ENCODE measurements at places on chromosomes 6 and 20.

DNA sequence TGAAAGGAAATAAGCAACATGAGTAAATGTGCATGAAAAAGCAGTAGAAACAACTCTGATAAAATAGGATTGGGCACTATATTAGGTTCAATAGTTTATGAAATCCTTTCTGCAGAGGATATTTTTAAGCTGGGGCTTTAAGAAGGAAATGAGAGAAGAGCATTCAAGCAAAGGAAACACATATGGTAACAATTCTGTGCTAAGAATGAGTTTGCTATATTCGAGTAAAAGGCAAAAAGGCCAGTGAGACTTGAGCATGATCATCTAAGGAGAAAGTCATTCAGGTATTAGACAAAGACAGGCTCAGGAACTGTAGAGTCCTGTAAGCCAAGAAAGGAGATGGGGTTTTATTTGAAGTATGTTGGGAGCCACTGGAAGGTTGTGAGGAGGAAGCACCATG, 387.1 kb upstream of the FLRT3 start:
- no peak for DNase-seq

- DNase-seq, result no peak
Observed at GRCh38 chr6:70874181-70874913, 82.5 kb downstream of the B3GAT2 start.

- no peak for DNase-seq
Observed at GRCh38 chr20:51037532-51038115, 14.7 kb upstream of the KCNG1 start.

DNA sequence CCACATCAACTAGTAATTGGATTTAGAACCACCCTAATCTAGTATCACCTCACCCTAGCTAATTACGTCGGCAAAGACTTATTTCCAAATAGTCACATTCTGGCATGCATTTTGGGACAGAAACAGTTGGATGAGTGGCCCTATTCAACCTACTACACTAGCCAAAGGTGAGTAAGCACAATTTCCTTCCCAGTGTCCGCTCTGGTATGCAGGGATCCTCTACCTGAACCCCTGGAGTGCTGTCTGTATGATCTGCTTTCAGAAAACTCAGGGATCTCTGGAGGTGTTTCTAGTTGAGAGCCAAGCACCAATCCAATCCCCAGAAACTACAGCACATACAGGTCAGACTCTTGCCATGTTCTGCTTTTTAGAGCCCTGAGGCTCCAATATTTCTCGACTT, 717.4 kb upstream of the MANEA start:
- no peak for DNase-seq

DNA sequence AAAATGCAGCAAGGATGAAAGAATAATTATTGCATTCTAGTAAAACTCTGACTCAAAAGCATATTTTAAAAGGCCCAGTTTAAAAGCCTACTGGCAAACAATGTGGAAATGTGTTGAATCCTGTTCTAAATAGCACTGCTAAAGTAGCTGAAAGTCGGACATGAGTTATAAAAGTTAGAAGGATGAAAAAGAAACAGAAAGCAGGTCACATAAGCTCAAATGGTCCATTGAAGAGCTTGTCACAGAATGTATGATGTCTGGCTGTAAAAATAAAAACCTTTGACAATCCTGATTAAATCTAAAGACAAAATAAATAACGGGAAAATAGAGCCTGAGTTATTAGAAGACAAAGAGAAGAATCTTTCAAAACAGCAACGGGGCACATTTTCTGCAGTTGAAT, 218.6 kb upstream of the UFL1 start:
- no peak for DNase-seq

GRCh38 chr6:155162682-155163081, 101.1 kb upstream of the CLDN20 start:
- no peak for DNase-seq

- DNase-seq, result no peak
Observed at GRCh38 chr20:20702330-20703245, 9.9 kb downstream of the RALGAPA2 start.

DNA sequence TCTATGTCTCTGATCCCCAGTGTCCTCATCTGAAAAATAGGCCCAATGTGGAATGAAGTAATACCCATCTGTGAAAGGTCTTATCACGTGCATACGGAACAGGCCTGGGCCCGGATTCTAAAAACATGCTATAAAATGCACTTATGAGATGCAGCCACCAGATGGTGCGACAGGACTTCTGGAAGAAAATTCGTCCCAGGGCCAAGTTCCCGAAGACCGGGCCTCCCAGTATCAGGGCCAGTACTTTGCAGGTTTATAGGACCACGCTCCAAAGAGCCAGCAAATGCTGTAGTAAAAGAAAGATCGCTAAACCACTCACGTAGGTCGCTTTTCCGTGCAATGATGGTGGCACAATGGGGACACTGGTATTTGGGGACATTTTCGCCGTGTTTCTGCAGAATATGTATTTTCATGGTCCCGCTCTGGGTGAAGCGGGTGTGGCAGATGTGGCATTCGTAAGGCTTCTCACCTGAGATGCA, 10.6 kb downstream of the CTCFL start:
- peak; percentile 68 for DNase-seq

DNA sequence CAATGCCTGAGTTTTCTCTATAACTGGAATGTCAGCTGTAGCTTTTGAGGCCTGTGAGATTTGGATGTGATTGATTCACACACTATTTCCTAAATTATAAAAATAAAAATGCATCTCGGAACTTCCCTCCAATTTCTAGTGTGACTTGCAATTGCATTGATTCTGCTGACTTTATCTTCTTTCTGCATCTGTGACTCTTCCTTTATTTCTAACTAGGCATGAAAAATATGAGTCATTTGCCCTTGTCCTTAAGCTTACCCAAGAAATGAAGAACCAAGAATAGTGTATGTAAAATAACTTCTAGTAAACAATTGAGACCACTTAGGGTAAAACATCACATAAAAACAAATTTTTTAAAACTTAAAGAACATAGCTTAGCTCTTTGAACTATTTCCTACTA, 12.9 kb downstream of the OR2J2 start:
- DNase-seq, result no peak

DNA sequence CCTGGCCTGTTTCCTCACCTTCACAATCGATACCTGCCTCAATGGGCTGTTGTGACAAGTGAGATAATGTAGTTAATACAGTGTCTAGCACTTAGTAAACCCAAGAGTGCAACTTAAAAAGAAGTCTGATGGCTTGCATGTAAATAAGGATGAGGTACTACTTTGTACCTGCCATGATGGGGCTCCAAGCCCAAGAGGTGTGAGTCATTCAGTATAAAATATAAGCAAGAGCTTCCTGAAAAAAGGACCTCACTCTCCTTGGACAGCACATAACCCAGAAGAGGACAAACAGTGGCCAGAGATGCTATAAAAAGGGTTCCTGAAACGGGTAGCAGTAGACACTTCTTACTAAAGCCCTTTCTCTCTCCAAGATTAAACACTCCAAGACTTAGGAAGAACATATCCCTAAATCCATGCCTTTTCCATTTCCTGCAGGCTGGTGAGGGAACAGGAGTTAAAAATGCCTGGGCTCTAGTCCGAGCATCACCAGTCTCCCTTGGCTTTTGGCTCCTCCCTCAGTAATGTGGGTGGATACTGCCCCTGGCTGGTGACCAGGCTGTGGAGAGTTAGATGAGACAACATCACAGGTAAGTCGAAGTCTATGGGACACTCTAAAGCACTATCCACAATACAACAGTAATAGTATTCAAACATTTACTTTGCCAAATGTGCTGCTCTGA, 4.3 kb downstream of the UBE2V1 start:
- DNase-seq, result no peak

DNA sequence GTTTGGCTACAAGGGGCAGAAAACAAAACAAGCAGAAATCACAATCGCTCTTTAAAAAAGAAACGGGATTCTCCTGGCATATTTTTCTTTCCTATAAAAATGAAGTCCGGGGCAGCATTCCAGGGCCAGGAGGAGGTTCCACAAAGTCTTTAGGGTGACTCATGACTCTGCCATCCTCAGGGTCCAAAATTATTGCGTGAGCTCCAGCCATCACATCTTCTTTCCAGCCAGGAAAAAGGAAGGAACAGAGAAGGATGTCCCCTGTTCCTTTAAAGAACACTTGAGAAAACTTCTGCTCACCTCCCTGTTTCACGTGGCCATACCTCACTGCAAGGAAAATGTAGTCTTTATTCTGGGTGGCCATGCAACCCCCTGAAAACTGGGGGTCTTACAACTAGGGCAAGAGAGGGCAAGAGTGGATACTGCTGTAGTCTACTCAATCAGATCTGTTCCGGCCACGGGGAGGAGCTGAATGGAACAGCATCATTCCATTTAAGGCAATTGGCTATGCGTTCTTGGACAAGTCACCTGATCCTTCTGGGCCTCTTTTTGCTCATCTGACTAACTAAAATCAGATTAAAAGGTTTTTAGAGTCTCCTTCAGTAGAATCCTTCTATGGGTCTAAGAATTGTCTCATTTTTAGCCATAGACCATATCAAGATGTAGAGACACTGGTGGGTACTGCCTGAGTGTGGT, 49.4 kb downstream of the CTCFL start:
- no peak for DNase-seq

DNA sequence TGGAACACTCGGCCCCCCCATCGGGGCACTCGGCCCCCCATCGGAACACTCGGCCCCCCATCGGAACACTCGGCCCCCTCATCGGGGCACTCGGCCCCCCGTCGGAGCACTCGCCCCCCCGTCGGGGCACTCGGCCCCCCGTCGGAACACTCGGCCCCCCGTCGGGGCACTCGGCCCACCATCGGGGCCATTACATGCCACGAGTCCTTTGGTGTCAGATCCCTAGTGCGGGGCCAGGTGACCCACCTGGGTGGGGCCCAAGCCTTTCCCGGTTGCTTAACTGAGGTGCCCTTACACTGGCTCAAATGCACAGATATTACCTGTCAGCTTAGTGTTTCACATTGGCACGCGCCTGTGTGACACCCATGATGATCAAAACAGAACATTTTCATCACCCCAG, 95.9 kb downstream of the TAF4 start:
- DNase-seq, result no peak

DNA sequence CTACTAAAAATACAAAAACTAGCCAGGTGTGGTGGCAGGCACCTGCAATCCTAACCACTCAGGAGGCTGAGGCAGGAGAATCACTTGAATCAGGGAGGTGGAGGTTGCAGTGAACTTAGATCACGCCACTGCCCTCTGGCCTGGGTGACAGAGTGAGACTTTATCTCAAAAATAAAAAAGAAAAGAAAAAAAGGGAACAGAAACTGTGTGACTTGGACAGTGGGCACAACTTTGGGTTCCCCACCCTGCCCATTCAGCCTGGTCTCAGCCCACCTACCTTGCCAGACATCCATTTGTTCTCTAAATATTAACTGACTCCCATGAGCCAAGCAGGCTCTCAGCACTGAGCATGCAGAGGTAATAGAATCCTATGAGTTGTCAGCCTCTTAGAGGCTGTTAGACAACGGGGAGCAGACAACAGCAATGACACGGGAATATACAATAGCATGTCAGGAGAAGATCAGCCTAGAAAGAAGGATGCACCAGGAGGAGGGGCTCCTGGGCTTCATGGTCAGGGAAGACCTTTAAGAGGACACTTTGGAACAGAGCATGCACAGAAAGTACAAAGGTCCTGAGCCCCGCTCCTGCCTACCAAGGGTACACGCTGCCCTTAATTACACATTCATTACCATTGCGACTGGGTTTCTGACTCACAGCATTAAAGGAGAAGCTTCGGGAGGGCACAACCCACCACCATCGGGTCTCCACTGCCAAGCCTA, 20.0 kb downstream of the FAM209B start:
- no peak for DNase-seq

GRCh38 chr6:80217794-80218193, 111.3 kb downstream of the BCKDHB start:
- DNase-seq, result no peak

- DNase-seq, result no peak
Observed at GRCh38 chr6:170289951-170290295, 955 bp downstream of the DLL1 start.

DNA sequence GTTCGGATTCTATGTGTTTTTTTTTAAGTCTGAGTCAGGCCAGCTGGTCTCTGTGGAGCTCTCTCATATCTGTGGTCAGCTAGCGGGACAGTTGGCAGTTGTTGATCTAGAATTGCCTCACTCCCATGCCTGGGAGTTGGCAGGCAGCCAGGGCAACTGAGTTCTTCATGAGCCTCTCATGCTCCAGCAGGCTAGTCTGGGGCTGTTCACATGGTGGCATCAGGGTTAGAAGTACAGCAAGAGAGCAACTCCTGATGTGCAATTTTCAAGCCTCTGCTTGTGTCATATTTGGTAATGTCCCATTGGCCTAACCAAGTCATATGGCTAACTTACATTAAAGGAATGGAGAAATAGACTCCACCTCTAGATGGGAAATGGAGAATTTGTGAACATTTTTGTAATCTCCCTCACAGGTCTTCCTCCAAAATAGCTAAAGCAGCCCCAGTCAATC, 6.7 kb upstream of the IFT52 start:
- no peak for DNase-seq

DNA sequence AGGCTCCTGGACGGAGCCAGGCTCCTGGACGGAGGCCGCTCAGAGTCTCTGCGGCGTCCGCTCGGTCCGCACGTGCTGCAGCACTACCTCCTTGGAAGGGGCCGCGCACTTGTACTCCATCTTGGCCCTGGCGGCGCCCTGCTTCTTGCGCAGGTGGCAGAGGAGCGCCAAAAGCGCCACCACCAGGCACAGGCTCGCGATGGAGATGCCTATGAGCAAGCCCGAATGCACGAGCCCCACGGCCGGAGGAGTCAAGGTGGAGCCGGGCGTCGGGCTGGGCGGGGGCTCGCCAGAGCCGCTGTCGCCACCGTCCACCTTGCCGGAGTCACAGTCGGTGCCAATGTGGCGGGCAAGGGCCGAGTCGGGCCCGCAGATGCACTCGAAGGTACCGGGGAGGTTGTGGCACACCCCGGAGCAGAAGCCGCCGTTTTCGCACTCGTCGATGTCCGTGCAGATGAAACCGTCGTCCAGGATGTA, 1.7 kb downstream of the THBD start:
- DNase-seq, result peak; percentile 71

GRCh38 chr20:12077875-12078274, 160.2 kb downstream of the BTBD3 start:
- DNase-seq, result no peak

DNA sequence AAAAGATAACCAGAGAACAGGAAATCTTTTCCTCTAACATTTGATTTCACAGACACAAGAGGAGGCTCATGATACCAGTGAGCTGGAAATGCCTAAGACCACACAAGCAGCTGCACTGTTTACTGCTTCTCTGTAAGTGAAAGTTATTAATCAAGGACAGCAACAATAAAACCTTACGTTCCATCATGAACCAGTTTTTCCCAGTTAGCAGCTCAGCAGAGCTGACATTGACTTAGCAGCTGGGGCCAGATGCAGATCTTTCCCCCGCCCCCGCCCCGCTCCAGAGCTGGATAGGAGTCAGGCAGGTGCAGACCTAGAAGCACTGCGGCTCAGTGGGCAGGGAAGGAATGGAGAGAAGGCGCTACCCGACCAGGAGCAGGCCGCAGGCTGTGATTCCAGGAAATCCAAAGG, 275.2 kb downstream of the GMDS start:
- no peak for DNase-seq

Data from A549 (cell line).